ENCODE measurements at places on chromosomes 11 and 22.

DNA sequence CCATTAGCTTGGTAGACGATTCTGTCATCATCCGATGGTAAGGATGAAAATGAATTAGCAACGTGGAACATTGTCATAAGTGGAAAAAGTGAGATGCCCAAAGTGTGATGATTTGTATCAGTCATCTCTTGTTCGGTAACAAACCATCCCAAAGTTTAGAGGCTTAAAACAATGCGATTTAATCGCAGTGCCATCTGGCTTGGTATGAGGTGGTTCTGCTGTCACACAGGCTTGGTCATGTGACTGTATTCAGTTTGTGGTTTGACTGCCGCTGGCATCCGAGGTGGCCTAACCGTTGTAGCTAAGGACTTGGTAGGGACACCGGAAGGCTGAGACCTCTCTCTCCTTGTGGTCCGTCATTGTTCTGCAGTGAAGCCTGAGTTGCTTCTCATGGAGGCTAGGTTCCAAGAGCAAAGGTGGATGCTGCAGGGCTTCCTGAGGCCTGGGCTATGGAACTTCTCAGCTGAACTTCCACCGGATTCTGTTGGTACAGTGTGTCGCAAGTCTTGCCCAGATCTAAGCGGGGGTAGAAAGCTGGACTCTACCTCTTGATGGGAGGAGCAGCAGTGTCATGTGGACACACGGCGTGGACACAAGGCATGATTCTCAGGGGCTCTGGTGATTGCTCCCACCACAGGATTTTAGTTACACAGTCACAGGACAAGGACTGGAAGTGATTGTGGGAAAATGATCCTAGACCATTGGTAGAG is 36.3 kb downstream of the BCR start:
- no peak for DNase-seq

GRCh38 chr11:2931771-2932738 is 2.8 kb upstream of the PHLDA2 start:
- no peak for DNase-seq

DNA sequence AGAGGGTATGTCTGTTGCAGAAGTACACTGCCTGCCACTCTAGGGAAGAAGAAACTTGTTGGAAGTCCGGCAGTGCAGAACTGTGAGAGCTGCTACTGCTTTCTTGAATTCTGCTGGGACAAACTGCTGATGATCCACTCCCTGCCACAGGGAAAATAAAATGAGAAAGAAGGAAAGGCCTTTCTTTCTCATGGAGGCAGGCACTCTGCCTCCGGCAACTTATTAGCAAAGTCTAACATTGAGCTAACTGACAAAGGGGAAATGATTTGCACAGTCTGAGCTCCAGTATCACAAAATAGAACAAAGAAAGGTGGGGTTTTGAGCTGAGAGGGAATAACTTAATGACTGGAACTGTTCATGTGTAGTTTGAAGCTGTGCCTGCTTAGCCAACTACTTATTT is 134.6 kb downstream of the AASDHPPT start:
- no peak for DNase-seq

GRCh38 chr22:38729946-38730345 is 24.2 kb downstream of the GTPBP1 start:
- no peak for DNase-seq

Data from non-pigmented ciliary epithelial cell (primary cell).